ENCODE measurements at places on chromosomes 5 and 9. TPM values are rescaled to one million over a fixed set of nuclear protein-coding genes. Genes with fewer than 3 reads are reported as not detected.

DNA sequence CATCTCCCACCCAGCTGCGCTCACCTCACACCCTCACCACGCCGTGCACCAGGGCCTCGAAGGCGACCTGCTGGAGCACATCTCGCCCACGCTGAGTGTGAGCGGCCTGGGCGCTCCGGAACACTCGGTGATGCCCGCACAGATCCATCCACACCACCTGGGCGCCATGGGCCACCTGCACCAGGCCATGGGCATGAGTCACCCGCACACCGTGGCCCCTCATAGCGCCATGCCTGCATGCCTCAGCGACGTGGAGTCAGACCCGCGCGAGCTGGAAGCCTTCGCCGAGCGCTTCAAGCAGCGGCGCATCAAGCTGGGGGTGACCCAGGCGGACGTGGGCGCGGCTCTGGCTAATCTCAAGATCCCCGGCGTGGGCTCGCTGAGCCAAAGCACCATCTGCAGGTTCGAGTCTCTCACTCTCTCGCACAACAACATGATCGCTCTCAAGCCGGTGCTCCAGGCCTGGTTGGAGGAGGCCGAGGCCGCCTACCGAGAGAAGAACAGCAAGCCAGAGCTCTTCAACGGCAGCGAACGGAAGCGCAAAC lies 1.1 kb downstream of the POU4F3 start:
- no peaks in the 10 kb centered on the region for H3K36me3 ChIP-seq
- peaks cover 68% of the 10 kb centered on the region for H3K27me3 ChIP-seq
- no peak overlapping the region for H3K27ac ChIP-seq
- H3K4me3 ChIP-seq: no peak overlapping the region
- no peaks in the 10 kb centered on the region for H3K4me1 ChIP-seq

- H3K27ac ChIP-seq: no peak overlapping the region
- H3K36me3 ChIP-seq: no peaks in the 10 kb centered on the region
- peaks cover 8% of the 10 kb centered on the region for H3K4me1 ChIP-seq
- no peak for DNase-seq
These were observed 29.5 kb upstream of the SMAD5 start for GRCh38 chr5:136103118-136103517.

GRCh38 chr5:141960018-141960417 lies 2.0 kb upstream of the PCDH12 start:
- no peak overlapping the region for H3K27ac ChIP-seq
- H3K36me3 ChIP-seq: no peaks in the 10 kb centered on the region
- H3K4me3 ChIP-seq: no peak overlapping the region

DNA sequence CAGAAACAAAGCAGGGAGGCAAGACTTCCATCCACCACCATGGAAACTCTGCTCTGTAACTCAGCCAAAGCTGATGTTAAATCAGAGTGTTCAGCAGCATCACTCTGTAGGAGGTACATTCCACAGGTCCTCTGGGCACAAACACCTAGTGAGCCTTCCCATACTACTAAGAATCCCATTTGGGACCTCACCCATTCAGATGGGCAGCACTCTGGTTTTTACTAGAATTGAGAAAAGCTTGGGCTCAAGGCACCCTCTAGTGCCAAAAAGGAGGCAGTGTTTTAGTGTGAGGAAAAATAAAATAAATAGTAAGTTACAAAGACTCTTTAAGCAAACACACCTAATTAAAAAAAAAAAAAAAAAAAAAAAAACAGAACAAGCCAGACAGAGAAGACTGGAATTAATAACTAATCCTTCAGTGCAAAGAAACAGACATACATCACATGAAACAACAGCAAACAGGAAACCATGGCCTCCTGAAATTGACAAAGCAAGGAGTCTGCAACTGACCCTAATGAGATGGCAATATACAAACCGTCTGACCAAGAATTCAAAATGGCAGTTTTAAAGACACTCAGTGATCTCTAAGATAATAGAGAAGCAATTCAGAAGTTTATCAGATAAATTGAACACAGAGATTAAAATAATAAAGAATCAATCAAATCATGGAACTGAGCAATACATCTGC lies 159.5 kb downstream of the GNA14 start:
- no peak overlapping the region for H3K27ac ChIP-seq
- no peaks in the 10 kb centered on the region for H3K4me1 ChIP-seq
- no peaks in the 10 kb centered on the region for H3K36me3 ChIP-seq
- DNase-seq: no peak
- no peaks in the 10 kb centered on the region for H3K27me3 ChIP-seq

DNA sequence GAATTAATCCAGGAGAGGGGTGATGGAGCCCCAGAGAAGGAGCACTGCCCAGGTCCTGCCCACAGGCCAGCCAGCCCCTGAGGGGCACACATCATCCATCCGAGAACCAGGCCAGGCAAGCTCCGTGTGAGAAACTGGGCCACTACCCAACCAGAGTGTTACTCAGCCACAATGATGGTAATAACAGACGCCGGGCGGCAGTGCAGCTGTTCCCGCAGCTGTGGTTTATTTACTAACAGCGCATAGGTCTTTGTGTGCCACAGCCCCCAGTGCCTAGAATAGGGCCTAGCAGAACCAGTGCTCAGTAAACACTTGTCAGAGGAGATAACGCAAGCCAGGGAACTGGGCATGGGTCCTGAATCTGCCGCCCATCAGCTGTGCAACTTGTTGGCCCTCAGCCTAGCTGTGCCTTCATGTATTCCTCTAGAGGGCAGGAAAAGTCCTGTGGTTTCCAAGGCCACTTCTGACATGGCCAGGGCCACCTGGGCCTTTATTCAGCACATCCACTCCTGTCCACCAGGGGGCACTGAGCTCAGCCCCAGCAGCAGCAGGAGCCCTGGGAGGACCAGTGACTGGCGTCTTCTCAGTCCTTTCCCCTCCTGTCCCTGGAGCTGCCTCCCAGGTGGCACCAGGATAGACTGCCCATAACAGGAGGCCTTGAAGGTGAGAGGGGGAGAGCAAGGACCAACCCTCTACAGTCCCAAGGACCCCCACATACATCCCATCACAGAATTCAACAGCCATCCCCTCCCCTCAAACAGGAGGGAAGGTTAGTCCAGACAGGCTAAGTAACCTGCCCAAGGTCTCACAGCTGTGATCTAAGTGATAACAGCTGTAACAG lies 2.1 kb downstream of the MXD3 start:
- DNase-seq: peak; percentile 69
- no peak overlapping the region for H3K27ac ChIP-seq
- no peak overlapping the region for H3K4me3 ChIP-seq

ADRA1B gene
- total RNA-seq: 6.0 TPM

DNA sequence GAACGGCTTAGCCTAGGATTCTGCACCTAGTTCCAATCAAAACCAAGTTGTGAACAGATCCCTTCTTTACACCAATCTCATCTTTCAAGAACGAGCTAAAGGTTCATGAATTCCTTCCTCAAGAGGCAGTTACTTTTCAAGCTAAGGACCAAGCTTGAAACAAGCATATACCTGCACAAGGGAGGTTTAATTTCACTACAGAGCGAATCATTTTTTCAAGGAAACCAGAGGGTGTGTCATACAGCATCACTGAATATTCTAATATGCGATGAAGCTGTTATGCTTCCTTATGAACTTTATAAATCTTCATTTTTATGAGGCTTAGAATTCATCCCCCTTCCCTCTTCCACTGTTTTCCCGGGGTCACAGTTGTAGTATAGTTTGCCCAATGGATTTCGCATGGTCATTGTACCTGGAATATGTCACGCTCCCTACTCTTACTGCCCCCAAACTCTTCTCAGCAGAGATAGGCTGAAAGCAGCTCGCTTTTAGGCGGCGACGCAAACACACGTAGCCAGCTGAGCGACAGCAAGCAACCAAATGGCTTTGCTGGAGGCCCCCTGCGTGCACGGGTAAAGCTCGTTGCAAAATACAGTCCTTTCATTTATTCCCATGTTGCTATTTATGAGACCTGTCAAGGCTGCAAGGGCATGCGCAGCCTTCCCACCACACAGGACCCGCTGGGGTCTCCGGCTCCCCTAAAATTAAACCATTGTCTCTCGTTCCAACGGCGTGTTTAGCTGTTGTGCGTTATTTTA lies 832 bp downstream of the LMBRD2 start:
- H3K27me3 ChIP-seq: no peaks in the 10 kb centered on the region
- peaks cover 8% of the 10 kb centered on the region for H3K36me3 ChIP-seq
- H3K4me1 ChIP-seq: peaks cover 17% of the 10 kb centered on the region

DNA sequence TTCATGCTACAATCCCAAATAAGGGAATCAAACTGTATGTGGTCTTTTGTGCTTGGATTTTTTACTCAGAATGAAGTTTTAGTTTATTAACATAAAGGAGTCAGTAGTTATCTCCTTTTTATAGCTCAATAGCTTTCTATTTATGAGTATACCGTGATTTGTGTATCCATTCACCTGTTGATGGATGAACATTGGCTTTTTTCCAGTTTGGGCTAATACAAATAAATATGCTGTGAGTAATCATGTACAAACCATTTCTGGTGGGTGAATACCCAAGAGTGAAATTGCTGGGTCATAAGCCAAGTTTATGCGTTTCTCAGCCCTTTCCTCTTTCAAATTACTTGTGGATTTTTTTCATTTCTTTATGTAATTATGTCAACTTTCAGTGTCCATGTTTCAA lies 395.3 kb downstream of the OSTF1 start:
- no peaks in the 10 kb centered on the region for H3K36me3 ChIP-seq
- no peak for DNase-seq

ANKRD55 gene
- total RNA-seq: not detected

PCDHB10 gene
- total RNA-seq: not detected

- no peak overlapping the region for H3K4me3 ChIP-seq
- no peak overlapping the region for H3K27ac ChIP-seq
- no peaks in the 10 kb centered on the region for H3K36me3 ChIP-seq
- no peaks in the 10 kb centered on the region for H3K4me1 ChIP-seq
- H3K27me3 ChIP-seq: peaks cover 37% of the 10 kb centered on the region
These were observed 41.5 kb upstream of the ANKH start for GRCh38 chr5:14913096-14913495.

Data from PC-9 (cell line).